Kidney epithelial cell (primary cell): ENCODE measurements at places on chromosomes 16 and 17.

- DNase-seq: no peak
These were observed 6.1 kb downstream of the NOD2 start for GRCh38 chr16:50699326-50700159.

- DNase-seq: no peak
These were observed 306.0 kb upstream of the CCL2 start for GRCh38 chr17:33949100-33949499.

GRCh38 chr16:9007177-9007794, 43.6 kb upstream of the USP7 start:
- no peak for DNase-seq

GRCh38 chr17:11880714-11881113, 116.6 kb downstream of the ZNF18 start:
- no peak for DNase-seq

DNA sequence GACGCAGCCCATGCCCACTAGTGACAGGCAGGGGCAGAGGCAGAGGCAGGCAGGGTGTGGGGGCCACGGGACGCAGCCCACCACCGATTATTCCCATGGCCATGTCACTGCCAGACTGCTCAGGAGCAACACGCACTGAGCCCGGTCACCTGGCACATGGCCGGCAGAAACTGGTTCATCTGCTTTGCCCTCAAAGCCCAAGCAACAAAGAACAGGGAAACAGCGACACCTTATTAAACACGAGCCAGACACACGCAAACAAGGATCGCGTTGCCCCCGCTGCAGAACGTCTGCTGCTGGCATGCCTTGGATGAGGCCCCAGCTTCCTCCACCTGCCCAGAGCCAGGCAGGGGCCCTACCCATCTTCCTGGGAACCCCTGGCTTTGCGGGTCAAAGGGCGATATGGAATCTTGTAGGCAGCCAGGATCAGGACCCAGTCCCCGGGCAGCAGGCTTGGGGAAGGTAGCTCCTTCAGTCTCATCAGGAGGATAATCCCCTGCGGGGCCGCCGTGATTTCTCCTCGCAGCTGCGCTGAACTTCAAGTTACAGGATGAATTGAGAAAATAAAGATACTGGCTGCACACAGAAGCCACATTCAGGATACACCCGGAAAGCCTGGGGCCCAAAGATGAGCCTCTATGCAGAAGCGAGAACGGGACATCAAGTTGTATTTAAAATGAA, 4.8 kb downstream of the TBC1D16 start:
- DNase-seq: no peak

DNA sequence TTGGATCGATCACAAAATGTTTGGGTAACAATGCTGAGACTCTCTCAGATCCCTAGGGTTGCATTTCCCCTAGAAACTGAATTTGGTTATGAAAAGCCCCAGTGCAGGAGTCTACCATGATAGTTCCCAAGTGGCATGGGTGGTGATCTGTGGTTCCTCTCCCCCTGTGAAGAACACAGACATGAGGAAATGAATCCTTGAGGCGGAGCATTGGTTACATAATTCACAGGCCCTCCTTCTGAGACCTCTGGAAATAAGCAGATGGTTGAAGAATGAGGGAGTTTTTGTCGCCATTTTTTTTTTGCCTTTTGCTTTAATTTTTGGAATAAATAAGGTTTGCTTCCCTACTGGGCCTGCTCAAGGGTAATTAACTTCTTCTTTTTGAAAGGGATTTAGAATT, 597.0 kb upstream of the RBFOX1 start:
- no peak for DNase-seq

DNA sequence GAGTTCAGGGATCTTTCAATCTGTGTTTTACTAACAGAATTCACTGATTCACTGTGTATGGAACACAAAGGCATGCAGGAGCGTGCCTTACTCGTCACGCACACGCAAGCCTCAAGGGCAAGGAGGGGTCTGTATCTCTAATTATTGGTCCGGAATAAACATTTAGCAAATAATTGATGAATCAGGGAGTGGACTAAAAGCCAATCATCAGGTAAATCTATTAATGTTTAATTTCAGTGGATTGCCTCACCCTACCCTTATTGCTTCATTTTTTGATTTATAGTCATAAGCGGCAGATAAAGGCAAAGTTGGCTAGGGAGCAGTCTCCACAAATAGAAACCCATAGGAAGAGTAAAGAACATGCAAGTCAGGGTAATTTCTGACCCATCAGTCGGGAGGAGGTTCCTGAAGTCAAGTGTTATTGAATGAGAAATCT, 7.4 kb upstream of the HSD17B2 start:
- DNase-seq: no peak

DNA sequence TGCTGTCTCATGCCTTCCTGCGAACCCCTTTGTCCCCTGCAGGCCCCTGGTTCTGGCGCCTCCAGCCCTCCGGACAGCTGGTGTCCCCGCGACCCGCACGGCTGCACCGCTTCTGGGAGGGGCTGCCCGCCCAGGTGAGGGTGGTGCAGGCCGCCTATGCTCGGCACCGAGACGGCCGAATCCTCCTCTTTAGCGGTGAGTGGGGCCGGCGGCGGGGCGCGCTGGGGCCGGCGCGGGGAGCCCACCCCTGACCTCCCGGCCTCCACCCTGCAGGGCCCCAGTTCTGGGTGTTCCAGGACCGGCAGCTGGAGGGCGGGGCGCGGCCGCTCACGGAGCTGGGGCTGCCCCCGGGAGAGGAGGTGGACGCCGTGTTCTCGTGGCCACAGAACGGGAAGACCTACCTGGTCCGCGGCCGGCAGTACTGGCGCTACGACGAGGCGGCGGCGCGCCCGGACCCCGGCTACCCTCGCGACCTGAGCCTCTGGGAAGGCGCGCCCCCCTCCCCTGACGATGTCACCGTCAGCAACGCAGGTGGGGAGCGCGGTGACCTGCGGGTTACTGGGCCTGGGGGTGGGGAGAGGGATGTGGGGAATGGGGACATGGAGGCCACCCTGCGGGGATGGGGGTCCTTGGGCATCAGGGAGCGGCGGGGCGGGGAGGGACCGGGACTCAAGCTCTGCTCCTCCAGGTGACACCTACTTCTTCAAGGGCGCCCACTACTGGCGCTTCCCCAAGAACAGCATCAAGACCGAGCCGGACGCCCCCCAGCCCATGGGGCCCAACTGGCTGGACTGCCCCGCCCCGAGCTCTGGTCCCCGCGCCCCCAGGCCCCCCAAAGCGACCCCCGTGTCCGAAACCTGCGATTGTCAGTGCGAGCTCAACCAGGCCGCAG, 7.1 kb upstream of the IL32 start:
- DNase-seq: no peak

DNA sequence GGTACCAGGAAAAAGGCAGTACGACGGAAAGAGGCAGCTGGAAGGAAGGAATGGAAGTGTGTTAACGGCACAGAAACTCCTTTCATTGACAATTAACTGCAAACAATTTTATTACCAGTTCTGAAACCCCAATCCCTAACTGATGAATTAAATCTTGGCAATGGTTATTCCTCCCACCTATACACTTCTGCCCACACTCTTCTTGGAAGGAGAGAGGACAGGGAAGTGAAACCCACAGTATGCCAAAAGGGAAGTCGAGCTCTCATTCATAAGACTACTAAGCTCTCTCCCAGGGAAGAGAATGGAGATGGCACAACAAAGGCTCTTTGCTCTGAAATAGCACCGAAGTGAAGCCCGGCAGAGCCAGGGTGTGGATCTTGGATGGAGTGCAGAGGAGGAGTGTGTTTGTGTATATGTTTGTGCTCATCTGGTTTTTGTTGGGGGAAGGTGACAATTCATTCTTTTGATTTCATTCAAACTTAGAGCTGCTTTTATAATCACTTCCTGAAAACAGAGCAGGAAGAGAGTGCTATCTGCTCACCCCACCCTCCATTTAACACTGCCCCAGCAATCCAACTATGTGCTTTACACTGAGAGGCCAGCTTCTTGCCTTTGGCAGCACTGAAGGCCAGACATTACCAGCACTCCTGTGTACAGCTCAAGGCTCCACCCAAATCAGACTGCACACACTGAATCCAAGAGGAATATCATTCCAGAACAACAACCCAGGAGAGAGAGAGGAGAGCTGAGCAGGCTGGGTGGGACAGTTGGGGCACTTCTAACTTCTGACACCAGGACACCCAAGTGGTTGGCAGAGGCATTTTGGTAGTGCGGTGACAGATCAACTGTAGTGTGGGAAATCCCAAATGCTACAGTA, 68.7 kb downstream of the HIC1 start:
- DNase-seq: no peak

DNA sequence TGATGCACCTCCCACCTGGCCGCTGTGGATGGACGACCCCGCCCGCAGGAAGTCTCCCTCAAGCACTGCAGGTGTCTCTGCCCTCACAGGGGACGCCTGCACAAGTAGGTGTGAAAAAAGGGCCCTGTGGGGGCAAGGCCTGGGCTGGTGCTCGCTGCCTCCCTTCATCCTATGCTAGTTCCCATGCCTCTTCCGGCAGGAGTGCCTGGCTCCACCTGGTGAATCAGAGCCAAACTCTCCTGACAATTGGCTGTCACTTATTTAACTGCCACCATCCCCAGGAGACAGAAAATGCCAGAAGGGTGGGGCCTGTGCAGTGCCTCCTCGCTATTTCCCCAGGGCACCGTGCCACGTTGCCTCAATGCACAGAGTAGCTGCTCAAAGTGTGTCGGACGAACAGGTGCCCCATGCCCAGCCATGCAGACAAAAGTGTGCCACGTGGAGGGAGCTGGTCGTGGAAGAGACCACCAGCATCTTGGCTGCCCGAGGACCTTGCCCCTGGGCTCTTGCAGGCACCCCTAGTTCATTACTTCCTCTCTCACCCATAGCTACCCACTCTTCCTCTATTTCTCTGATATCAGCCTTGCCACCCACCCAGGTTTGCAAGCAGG, 170.7 kb downstream of the SEC14L1 start:
- DNase-seq: no peak

DNA sequence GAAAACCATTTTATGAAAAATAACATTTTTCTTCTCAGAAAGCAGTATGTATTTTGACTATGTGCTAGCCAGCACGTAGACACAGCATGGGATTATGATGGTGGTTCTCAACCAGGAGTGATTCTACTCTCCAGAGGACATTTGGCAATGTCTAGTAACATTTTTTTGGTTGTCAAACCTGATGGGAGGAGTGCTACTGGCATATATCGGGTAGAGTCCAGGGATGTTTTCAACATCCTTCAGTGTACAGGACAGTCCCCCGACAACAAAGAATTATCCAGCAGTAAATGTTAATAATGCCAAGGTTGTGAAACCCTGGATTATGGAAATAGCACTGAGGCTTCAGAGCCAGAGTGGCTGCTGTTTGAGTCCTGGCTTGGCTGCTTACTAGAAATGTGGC, 27.7 kb downstream of the AP2B1 start:
- no peak for DNase-seq

DNA sequence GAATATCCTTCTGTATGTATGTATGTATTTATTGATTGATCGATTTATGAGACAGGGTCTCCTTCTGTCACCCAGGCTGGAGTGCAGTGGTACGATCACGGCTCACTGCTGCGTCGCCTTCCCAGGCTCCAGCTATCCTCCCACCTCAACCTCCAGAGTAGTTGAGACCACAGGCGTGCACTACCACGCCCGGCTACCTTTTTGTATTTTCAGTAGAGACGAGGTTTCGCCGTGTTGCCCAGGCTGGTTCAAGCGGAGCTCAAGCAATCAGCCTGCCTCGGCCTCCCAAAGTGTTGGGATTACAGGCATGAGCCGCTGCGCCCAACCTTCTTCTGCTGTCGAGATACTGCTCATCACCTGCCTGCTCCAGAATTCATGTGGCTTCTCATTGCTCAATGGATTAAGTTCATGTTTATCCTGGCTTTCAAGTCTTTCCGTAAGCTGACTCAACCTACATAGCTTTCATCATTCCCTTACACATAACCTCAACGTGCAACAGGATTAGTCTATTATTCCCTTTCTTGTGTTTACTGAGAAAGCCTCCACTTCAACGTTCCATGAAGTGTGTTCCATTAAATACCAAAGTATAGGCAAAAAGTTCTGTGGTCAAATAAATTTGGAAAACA, 13.6 kb downstream of the TAC4 start:
- no peak for DNase-seq

- no peak for DNase-seq
These were observed 70.2 kb downstream of the ZZEF1 start for GRCh38 chr17:4072487-4073157.

DNA sequence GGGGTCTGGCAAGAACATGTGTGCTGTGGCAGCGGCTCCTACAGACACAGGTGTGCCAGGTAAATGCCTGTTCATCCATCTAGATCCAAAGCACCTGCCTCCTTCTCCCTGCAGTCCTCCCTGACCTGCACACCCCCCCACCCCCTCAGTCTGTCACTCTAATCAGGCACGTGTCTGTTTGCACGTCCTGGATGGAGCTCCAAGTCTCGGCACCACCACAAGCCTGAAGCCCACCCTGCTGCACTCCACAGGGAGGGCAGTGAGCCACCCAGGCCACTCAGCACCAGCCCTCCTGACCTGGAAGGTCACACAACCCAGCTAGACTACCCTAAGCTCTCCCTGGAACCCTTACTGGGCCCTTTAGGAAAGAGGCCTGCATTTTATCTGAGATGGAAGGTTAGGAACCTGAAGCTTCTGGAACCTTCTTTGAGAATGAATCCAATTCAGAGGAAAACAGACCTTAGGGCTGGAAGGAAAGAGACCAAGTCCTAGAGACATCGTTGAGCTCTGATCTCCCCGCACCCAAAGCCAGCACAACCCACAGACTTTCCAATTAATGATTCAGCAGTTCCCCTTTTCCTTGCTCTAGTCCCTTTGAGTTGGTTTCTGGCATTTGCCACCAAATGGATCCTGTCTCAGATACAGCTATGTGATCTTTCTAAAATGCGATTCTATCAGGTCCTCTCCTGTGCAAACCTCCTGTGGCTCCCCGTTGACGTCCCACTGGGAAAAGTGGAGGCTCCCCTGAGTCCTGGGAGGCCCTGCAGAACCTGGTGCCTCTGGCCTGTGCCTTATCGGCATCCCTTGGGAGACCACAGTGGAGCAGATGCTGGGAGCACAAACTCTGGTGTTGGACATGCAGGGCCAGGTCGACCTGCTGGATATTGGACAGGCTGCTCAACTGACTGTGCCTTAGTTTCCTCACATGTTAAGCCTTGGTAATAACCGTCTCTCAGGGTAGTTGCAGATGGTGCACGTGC, 67.9 kb downstream of the PRMT7 start:
- DNase-seq: no peak

- no peak for DNase-seq
These were observed 8.8 kb downstream of the CDC27 start for GRCh38 chr17:47180337-47180736.

- no peak for DNase-seq
These were observed 17.9 kb downstream of the SALL1 start for GRCh38 chr16:51133183-51133582.

DNA sequence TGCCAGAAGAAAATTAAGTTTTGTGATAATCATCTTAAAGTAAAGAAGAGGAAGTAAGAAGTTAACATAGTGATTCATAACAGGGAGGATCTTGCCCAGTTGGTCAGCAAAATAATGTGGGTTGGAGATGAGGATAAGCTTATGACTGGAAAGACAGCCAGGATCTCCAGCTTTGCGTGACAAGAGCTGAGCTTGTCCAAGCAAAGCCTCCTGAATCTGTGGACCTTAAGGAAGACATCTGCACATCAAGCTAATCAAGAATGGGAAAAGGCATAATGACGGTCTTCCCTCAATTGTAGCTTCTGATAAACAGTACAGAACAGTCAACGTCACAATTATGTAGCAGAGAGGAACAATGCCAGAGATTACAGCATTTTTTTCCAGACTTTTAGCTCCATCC, 744.7 kb upstream of the GOT2 start:
- no peak for DNase-seq

GRCh38 chr16:5916711-5917191, 819.2 kb upstream of the EEF2KMT start:
- no peak for DNase-seq

- no peak for DNase-seq
These were observed 85.5 kb upstream of the ZNF469 start for GRCh38 chr16:88297178-88297720.
